Fibroblast of skin of left biceps (primary cell): ENCODE measurements at places on chromosomes 7 and 10.

DNA sequence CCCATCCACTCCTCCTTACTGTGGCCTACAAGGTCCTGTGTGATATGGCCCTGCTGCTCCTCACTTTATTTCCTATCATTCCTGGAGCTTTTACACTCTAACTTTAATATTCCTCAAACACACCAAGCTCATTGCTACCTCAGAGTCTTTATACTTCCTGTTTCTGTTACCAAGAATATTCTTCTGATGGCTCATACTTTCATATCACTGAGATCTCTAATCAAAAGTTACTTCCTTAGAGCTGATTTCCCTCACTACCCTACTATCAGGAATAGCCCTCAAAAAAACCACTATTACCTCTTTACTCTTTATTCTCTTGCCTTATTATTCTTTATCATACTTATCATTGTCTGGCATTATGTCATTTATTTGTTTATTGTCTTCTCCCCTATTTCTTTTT is 5.8 kb upstream of the PPP3CB start:
- DNase-seq = no peak

DNA sequence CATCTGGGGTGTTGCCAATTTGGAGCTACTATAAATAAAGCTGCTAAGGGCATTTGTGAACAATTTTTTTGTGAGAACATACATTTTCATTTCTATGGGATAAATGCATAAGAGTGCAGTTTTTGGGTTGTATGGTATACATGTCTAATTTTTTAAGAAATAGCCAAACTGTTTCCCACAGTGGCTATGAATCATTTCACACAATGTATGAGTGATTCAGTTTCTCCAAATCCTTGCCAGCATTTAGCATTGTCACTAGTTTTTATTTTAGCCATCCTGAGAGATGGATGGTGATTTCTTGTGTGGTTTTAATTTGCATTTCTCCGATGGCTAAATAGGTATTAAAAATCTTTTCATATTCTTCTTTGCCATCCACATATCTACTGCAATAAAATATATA is 105.3 kb downstream of the AMPH start:
- DNase-seq = no peak

- no peak for DNase-seq
Measured at GRCh38 chr7:38025815-38026214, 105.4 kb downstream of the EPDR1 start.

- DNase-seq = no peak
Measured at GRCh38 chr7:159197066-159197975, 52.7 kb upstream of the VIPR2 start.
